ENCODE measurements at places on chromosomes 5 and 9.

- DNase-seq = no peak
Measured at GRCh38 chr5:160957312-160957861, 105.4 kb upstream of the ATP10B start.

DNA sequence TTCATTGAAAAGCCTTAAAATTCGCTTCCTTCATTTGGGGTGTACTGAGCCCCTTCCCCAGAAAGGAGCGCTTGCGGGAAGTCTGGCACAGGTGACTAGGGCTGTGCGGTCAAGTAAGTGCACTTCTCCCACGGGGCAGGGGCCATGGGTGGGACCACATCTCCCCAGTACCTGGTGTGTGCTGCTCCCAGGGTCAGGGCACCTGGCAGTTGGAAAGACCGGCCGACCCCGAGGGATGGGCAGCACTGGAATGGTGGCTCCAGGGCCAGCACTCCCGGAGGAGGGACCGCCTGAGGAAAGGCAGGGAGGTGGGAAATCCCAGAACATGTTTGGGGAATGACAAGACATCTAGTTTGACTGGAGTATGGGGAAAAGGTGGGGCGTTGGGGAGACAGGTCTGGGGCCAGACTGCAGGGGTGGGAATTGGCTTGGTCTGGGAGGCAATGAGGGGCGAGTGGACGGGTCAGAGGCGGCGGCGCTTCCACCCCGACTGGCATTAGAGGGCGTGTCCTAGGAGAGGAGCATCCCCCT is 727 bp upstream of the GLIPR2 start:
- DNase-seq = no peak

GRCh38 chr5:76470976-76471375 is 67.9 kb downstream of the IQGAP2 start:
- no peak for DNase-seq

DNA sequence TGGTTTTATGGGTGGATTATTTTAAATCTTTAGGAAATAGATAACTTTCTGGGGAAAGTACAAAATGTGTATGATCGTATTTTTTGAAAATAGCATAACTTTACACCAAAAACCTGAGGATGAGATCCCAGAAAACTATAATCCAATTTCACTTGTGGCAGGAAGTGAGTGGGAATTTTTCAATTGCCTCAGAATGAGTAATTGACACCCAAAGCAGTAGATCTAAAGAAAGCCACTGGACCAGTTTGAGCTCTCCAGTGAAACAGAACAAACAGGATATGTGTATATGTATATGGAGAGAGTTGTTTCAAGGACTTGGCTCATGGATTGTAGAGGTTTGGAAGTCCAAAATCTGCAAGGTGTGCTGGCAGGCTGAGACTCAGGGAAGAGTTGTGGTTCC is 109.2 kb upstream of the SHB start:
- DNase-seq = no peak

- no peak for DNase-seq
Measured at GRCh38 chr9:27368316-27368985, 71.5 kb upstream of the EQTN start.

DNA sequence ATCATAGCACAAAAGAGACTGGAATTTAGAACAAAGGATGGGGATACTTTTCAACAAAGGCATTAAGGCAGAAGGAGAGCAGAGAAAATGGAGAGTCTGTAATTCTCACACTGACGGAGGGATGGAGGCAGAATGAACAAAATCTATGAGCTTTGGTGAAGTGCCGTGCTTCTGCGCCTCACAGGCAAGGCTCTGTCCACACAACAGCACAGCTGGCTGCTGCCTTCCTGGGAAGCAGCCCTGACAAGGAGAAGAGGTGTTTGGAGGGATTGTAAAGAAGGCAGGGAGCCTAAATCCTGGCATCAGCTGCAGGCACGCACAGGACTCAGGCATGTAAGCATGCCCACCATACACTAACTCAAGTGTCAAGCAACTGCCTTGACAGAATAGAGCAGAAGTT is 485.2 kb upstream of the KIF2A start:
- no peak for DNase-seq

DNA sequence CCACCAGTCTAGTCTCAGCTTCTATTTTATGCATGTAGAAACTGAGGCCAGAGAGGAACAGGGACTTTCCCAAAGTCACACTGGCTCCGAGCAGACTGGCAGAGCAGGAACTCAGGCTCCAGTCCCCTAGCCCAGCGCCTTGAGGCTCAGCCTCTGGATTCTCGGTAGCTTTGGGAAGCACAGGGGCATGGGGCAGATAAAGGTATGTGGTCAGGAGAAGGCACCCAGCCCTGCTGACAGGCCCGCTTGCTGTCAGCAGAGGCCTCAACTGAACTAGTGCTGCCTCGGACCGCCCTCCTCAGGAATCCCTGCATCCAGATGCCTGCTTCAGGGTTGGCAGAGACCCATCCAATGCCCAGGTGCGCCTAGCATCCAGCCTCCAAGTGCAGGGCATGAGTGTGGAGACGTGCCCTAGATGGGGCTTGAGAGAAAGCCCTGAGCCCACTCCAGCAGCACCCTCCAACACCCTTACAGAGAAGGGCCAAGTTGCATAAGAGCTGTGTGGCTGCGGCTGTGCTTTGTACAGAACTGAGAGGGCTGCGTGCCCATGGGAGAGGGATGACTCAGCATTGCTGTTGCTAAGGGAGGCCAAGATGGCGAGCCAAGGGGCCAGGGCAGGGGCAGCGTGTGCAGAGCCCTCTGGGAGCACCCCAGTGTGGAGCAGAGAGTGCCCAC is 168.6 kb downstream of the MACROH2A1 start:
- DNase-seq = no peak

DNA sequence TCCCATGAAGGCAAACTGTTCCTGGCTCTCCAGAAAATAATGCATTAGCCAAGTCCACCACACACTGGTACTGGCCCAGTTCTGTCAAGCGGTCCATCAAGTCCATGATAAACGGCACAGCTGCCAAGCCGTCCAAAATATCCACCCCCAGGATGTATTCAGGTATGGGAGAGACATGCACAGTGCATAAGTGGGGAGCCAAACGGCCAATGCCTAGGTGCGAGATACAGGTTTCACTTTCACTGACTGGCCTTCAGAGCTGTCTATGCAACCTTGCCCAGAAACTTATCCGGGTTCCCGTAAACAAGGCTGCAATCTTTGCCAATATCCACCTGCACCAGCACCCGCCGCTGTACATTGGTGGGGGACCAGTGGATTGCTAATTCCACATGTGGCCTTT is 795.8 kb downstream of the EFNA5 start:
- no peak for DNase-seq

DNA sequence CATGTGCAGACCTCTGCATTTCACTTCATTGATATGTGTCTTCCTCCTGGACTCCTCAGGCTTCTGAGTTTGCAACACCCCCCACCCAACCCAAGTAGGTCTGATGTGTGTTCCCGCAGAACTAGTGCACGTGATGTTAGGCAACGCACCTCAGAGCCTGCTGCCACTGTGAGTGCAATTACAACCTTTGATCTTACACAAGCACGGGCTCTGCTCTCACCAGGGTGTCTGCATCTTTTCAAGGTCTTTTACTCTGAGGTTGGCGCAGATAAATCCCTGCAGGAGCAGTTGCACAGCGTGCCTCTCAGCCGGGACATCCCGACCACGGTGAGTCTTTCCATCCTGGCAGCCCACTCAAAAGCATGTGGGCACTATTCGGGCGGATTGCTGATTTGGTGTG is 80.1 kb downstream of the EGFLAM start:
- no peak for DNase-seq

- no peak for DNase-seq
Measured at GRCh38 chr5:67190861-67191260, 5.7 kb downstream of the CD180 start.

- no peak for DNase-seq
Measured at GRCh38 chr5:53482717-53483638, 2.5 kb downstream of the FST start.

- DNase-seq = peak; percentile 14
Measured at GRCh38 chr9:33852216-33852826, 35.4 kb downstream of the UBE2R2 start.

DNA sequence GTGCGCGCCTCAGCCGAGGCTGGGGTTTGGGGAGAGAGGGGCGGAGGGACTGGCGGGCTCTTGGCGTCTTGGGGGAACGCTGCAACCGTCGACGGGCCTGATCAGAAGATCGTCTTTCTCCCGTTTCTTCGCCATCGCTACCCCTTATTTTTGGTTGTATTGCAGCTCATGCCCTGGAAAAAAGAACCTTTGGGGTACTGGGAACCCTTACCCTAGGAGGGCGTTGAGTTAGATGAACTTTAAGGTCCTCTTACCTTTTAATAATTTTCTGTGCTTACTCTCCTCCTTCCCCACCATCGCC is 719 bp downstream of the PAIP2 start:
- DNase-seq = no peak

DNA sequence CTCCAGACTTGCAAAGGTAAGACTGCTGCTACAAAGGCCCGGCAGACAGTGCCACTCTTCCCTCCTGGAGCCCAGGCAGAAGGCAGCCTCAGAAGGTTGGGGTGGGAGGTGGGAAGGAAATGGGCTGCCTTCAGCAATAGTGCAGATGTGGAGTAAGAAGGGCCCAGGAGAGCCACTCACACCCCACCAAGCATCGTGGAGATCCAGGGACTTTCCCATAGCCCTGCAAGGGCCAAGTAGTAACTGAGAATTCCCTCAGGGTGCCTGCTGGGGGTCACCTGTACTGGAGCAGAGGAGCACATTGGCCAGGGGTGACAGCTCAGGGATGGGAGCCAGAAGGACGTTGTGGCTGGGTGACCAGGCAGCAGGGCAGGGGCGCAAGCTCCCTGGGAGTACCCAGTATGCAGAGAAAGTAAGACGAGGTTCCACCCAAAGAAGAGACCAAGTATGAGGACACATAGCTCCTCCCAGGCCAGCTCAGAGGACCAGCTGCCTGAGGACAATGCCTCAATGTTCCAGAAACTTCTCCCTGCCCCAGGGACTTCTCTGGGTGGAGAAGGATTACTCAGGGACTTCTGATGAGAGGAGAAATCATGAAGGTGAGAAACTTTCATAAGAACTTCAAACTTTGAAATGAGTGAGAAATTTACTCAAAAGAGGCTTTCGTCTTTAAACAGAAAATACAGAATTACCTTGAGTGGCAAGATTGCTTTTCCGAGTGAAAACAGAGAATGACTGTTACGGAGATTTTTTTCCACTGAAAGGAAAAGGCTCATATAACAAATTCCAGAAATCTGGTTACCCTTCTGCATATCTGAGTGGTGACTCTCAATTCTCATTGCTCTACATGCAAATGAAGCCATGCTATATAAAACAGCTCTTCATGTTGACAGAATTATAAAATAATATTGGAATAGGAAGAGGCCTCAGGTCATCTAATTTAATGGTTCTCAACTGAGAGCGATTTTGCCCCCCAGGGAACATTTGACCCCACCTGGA is 87.9 kb upstream of the TRIO start:
- no peak for DNase-seq

DNA sequence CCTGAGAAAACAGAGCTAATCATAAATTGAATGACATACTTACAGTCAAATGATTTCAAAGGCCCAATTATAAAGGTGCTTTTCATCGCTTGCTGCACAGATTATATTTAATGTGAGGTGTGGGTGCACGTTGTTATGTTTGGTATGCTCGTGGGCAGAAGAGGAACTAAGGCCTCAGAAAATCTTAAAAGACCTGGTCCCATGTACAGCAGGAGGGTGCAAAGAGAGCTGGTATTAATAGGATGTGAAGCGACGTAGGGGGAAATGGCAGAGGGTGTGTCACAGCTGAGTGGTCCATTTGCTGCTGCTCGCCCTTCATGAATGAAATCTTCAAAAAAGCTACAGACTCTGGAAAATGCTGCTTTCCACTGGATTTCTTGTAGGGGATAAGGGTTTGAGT is 40.5 kb upstream of the IFNK start:
- no peak for DNase-seq

- no peak for DNase-seq
Measured at GRCh38 chr9:135516132-135516860, 4.9 kb upstream of the LCN1 start.

GRCh38 chr5:149264439-149265067 is 7.1 kb upstream of the AFAP1L1 start:
- DNase-seq = no peak

DNA sequence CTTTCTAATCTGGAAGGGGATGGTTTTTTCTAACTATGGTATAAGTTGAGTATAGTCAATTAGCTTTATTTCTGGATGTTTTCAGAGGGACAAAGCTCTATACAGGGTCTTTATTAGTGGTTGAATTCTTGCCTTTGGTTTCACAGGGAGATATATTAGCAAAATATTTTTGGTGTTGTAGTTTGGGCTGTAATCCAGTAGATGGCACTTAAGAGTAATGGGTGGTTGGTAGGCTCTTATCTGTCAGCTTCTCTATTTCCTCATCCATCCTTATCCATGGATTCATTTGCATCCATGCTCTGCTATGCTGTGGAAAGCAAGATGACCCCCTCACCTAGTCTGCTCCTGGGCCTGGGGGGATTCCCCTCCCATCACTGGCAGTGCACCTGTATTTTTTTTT is 363.6 kb upstream of the CYLC2 start:
- DNase-seq = no peak

GRCh38 chr5:150309101-150309885 is 6.6 kb upstream of the ARSI start:
- DNase-seq = no peak

DNA sequence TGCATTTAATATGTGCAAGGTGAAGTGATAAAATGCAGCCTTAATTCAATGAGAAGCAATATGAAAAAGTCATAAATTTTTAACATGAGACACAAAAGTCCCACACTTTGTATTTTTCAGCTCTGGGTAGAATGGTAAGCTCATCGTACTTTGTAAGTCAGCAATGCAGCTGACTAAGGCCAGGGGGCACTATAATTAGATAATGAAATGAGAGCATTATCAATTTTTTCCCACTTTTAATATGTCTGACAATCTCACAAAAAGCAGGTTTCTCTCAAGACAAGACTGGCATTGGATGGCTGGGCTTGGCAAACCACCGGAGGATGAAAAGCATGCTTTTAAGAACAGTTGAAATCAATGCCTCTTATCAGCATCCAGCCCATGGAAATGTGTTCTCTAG is 162.8 kb downstream of the FAM174A start:
- no peak for DNase-seq

GRCh38 chr5:56099346-56099745 is 104.6 kb upstream of the IL6ST start:
- DNase-seq = no peak

DNA sequence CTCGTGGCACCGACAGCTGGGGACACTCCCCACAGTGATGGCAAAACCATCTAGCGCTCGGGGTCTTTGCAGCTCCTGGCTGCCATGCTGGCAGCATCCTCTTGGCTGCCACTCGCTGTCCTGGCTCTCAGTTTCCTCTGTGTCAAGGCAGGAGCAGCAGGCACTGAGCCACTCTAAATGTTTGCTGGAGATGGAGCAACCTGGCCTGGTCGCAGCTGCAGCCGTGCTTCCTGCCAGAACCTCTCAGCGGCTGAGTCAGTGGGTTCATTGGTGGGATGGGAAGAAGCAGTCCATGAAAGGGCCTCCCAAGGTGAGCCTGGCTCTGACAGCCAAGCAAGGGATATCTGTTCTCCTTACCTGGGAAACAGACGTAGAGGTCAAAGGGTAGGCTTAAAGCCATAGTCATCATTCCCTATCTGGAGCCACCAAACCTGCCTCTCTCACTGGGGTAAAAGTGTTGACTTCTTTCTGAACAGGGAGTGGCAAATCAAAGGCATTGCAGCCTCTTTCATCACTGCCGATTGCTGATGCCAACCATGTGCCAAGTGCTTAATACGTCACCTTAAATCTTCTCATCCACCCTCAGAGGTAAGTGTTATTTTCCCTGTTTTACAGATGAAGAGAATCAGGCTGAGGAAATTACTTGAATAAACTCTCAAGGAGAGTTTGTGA is 304.8 kb upstream of the ZNF462 start:
- no peak for DNase-seq
